ENCODE measurements at places on chromosomes 6 and 20. TPM values are rescaled to one million over a fixed set of nuclear protein-coding genes. Genes with fewer than 3 reads are reported as not detected.

GRCh38 chr6:160863782-160864181 is 127.8 kb upstream of the MAP3K4 start:
- DNase-seq = no peak

GRCh38 chr6:52663120-52663935 is 7.6 kb upstream of the TMEM14A start:
- DNase-seq = peak; percentile 62

GRCh38 chr6:134599079-134599478 is 281.2 kb upstream of the SGK1 start:
- DNase-seq = no peak

DNA sequence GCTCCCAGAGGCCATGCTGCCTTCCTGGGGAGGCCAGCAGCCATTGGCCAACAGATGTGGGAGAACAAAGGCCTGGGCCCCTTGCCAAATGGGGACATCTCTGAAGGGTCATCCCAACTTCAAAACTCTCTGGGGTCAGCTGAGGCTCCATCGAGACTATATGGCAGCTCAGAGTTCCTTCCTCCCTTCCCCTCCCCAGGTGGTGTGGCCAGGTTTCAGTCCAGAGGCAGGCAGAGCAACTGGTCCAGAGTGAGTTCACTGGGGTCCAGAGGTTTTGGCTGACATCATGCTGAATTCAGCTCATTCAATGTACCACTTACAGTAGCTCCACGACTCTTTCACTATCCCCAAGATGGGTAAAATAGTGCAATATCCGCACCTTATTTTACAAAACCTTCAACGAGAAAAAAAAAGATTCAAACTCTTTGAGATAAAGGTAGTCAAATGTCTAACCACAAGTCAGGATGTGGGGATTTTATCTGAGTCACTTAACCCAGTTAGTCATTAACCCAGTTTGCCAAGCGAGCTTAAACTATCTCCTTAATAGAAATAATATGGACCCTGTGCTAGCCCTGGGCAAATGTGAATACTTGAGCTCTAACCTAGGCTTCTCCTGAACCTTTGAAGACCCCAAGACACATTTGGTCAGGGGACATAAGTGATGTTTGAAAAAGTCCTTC is 108.4 kb upstream of the PLEKHG1 start:
- no peak for DNase-seq

DNA sequence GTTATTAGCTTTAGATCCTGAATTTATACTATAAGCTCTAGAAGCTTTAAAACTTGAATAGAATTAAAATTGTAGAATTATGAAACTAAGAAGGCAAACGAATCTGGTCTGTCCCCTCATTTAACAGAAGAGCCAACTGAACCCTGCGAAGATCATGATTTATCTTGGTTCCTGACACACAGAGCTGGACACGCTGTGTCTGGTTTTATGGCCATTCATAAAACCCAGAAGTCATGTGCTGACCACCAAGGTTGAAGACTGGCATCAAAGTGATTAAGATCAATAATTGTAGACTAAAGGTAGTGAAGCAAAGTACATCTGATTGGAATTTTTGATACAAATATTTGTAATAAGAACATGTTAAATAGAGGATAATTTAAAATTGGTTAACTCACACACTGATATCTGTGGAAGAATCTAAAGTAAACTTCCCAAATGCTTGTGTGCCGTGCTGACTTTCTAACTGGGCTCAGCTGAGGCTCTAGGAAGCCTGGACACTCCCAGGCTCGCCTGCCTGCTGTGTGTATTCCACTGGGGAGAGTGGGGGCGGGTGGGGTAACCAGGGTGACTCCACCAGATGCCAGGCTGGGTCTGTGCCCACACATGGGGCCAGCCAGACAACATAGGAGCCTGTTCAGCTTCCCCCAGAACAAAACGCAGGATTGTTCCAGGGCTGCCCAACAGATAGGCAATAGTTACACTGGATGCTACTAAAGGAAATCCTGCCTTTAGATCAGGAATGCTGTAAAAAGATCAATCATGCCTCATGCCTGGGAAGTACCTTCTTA is 42.1 kb upstream of the SLC22A3 start:
- DNase-seq = no peak

DNA sequence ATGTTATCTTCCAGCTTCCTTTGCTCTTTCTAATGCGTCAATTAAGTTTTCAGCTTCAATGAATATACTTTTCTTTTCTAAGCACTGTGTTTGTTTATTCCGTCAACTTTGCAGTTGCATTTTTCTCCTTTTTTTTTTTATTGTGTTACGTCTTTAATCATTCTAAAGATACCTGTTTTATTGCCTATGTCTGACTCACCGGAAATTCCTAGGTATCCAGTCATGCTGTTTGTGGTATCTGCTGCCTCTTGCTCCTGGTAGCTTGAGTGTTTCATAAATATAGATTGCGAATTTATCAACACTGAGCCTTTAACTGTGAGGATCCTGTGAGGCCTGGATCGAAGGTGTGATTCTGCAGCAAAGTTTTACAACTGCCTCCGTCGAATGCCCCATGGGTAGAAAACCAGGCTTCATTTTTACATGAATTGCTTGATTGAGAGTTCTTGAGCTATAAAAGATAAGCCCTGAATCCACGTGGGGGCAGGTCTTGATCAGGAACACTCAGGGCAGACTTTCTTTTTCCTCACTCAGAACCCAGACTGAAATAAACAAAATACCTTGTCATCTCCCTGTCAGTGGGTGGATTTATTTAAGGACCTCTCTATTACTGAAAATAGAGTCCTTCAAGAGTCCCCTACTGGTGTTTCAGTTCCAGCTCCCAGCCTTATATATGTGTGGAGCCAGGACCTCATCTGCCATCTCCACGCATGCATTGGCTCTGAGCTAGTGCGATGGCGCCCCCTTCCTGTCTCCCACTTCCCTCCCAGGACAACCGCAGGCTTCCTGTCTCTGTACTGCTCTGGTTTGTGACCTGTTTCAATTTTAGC is 60.1 kb upstream of the LRRC1 start:
- no peak for DNase-seq

- no peak for DNase-seq
Measured at GRCh38 chr6:41732591-41733359, 2.6 kb downstream of the TFEB start.

DNA sequence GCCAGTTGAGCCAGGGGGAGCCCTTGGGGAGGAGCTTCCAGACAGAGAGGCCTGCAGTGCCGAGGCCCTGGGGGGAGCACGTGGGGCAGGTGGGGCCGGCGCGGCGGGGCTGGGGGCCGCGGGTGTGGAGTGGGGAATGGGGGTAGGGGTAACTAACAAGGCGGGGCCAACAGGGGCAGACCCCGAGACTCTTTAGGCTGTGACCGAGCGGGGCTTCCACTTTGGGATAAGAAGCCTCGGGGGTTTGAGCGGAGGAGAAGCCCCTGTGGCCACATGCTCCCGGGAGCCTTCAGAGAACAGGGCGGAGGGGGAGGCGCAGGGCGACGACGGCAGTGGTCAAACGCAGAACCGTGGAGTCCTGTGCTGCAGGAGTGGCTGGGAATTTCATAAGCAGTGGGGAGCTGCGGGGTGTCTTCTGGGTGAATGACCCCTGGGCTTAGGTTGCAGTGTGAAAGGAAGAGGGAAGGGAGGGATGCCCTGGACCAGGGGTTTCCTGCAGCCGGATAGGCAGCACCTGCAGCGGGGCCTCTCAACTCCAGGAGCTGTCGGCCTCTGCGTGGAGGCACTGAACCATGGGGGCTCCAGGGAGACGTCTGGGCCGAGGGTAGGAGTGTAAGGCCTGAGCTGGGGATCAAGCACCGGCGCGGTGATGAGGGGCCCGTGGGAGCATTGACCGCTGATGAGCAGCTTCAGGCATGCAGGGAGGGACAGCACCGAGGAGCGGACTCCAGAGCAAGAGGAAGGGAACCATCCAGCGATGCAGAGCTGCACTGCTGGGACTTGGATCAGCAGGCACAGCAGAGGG is 121.0 kb downstream of the SYNDIG1 start:
- peak; percentile 21 for DNase-seq

GRCh38 chr6:6125495-6125894 is 118.8 kb upstream of the NRN1 start:
- DNase-seq = no peak

- no peak for DNase-seq
Measured at GRCh38 chr6:118220429-118221128, 313.5 kb downstream of the SLC35F1 start.

GRCh38 chr6:54003316-54003715 is 107.9 kb upstream of the MLIP start:
- DNase-seq = no peak

GRCh38 chr6:79450984-79451383 is 86.2 kb downstream of the LCA5 start:
- DNase-seq = no peak

DNA sequence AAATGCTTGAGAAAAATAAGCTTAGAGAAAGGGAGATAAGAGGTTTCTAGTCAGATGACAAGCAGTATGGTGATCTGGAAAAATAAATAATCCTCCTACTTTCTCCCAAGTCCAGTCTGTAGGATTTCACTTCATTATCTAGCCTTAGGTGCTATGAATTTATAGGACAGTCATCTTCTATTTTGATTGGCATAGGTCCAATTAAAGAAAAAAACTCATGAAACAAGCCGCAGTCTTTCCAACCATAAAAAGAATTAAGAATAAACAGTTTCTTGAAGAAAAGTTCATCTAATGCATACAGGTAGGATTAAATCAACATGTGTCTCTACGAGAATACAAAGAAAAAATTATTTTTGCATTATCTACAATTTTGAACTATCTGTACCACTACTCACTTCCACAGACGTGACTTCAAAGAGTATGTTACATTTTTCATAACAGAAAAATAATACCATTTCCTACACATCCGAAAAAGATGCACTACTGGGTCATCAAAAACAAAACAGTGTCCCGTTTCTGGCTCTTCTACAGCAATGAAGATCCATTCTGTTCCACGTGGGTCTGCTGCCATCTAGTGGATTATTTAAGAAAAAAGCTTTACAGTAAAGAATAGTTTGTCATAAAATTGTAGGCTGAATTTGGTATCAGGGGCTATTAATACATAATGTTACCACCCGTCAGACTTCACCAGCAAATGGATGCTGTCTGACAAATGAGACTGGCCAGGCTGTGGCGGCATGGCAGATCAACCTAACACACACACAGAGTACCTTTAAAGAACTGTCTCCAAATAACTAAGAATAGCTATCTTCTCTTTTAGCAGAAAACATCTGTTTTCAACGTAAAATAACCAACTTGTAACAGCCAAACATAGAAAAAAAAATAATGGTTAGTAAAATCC is 28.9 kb downstream of the STX7 start:
- no peak for DNase-seq

GRCh38 chr6:41757931-41758640 is 10.9 kb upstream of the PGC start:
- DNase-seq = no peak

DNA sequence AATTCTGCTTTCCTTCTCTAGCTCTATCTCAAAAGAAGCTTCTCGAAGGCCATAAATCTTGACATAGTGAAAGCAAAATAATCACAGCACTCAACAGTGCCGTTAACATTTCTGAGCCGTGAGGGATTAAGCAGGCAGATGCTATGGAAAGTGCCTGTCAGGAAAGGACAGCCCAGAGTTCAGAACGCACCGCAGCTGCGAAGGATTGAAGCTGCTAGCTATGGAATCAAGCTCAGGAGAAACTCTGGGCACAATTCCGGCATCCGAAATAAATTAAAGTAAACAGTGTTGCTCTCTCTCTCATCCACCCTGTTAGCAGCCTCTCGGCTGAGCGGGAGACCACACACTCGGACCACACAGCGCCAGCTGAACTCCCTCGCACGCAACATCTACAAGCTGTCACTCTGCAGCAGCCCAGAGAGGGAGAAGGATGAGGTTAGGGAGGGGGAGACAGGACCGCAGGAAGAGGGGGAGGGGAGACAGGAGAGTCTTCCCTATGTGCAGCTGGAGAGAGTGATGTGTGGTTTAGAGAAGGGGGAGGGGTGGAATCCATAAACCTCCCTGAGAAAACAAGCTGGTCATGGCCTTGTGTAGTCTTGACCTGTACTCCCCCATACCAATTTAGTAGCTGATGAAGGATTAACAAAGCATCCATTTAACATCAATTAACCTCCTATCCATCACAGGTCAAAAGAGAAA is 9.0 kb downstream of the EXOC2 start:
- no peak for DNase-seq

CAP2 gene
- total RNA-seq = 1.2 TPM

SFTA2 gene
- not detected for total RNA-seq

SIRPD gene
- total RNA-seq = not detected

DSTN gene
- 39.9 TPM for total RNA-seq

RSPO3 gene
- total RNA-seq = 1.4 TPM

ZFP64 gene
- total RNA-seq = 3.2 TPM

TAGAP gene
- total RNA-seq = 1.5 TPM

C20orf202 gene
- 0.42 TPM for total RNA-seq

C6orf15 gene
- total RNA-seq = not detected

GPRC6A gene
- not detected for total RNA-seq

XKR7 gene
- 0.05 TPM for total RNA-seq

PM20D2 gene
- 12.4 TPM for total RNA-seq
